SJSA1 (cell line): ENCODE measurements at places on chromosomes 11 and 22. TPM values are rescaled to one million over a fixed set of nuclear protein-coding genes. Genes with fewer than 3 reads are reported as not detected.

CBLIF gene
- not detected in 2 replicates for total RNA-seq

TEX54 gene
- not detected in 2 replicates for total RNA-seq

SMTNL1 gene
- not detected in 2 replicates for total RNA-seq

C11orf91 gene
- total RNA-seq, result not detected in 2 replicates

ZNF280A gene
- total RNA-seq, result 0.32 TPM in 1 of 2 replicates, not detected in the other

NAV2 gene
- 2.6 and 3.6 TPM in 2 replicates for total RNA-seq

IL17REL gene
- not detected in 2 replicates for total RNA-seq

ZDHHC13 gene
- 13.2 and 18.5 TPM in 2 replicates for total RNA-seq

IGSF22 gene
- total RNA-seq, result not detected in 2 replicates

FREY1 gene
- total RNA-seq, result 0.21 TPM in 1 of 2 replicates, not detected in the other

UBQLNL gene
- total RNA-seq, result 0.05 TPM in 1 of 2 replicates, not detected in the other

POU2AF2 gene
- not detected in 2 replicates for total RNA-seq

HTR3A gene
- total RNA-seq, result not detected in 2 replicates

GDPD4 gene
- total RNA-seq, result not detected in 2 replicates

OR5B21 gene
- total RNA-seq, result not detected in 2 replicates

ANKK1 gene
- not detected in 2 replicates for total RNA-seq

CYP2D6 gene
- total RNA-seq, result 0.05 TPM in 1 of 2 replicates, not detected in the other

PTS gene
- 55.7 and 67.4 TPM in 2 replicates for total RNA-seq

LDHAL6A gene
- not detected in 2 replicates for total RNA-seq

C11orf97 gene
- total RNA-seq, result not detected in 2 replicates

MUC5AC gene
- 0.03 TPM in 1 of 2 replicates, not detected in the other for total RNA-seq

ANO1 gene
- total RNA-seq, result 0.72 and 1.4 TPM in 2 replicates

OR5B2 gene
- total RNA-seq, result not detected in 2 replicates

TYR gene
- not detected in 2 replicates for total RNA-seq

MED17 gene
- 14.3 and 18.2 TPM in 2 replicates for total RNA-seq

ARHGAP20 gene
- total RNA-seq, result 1.1 and 2.2 TPM in 2 replicates
